ENCODE measurements at places on chromosomes 1 and 21.

- DNase-seq = no peak
These were observed 54.2 kb upstream of the EEIG2 start for GRCh38 chr1:108505763-108506070.

DNA sequence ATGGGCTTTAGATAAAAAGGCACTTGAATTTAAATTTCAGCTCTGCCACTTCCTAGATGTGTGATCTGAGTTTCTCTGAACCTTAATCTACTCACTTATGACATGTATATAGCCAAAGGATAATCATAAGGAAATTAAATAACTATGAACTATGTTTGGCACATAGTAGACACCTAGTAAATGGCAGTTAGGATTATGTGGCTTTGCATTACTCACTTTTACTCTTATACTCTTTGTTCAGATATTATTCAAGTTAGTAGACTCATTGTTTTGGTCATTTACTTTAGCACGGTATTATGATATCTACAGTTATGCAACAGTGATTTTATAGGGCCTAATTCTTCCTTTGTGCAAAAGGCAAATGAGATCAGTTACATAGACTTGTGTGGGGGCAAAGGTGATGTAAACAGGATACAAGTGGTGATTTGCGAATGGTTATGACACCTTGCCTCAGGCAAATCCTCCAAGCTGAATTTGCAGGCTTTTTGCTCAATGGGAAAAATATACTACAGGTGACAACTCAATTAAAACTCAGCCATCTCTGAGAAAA, 297.2 kb upstream of the PBX1 start:
- DNase-seq = no peak

DNA sequence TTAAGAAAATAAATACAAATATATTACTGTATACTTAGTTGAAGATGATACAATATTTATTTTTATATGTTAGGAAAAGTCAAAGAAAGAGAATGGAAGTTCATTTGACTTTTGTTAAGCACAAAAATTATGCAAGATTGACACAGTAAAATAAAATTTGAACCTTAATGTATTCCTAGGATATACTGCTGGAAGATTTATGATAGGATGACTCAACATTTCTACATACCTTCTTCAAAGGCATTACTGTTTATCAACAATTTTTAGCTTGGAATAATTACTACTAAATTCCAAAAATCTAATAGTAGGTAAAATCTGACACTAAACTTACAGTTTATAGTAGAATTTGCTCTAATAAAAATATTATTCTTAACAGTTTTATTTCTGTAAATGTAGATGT, 257.3 kb upstream of the ADAMTS5 start:
- no peak for DNase-seq

DNA sequence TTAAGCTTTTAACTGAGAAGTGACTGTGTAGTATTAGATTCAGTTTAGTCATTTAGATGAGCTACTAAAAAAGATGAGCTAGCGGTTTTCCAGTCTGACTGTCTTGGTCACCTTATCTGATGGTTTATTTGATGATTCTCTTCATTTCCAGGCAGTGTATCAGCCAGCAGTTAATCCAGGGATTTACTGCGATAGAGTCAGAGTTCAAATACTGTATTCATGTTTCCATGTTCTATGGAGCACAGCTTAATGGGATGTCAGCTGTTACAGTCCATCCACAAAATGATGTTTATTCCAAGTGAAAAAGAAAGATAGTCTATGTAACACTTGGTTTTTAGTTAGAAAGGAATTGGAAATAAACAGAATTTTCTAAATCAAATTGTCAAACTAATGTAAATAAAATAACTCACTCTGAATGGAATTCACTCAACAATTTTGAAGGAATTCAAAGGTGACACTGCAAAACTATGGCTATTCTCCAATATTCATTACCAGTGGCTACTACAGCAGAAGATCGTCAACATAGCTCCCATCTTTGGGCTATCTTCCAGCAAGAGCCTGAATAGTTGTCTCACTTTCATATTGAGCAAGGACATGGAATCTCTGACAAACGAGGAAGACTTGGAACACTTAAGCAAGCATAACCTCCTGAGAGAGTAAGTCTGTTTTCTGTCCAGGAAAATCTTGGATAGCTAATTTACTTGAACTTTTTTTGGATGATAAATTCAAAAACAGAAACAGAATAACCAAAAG, 54.6 kb upstream of the DPT start:
- no peak for DNase-seq

- DNase-seq = no peak
These were observed 1.2 kb upstream of the ADAM15 start for GRCh38 chr1:155049651-155050559.

- DNase-seq = no peak
These were observed 3.5 kb downstream of the HDGF start for GRCh38 chr1:156747742-156748669.

DNA sequence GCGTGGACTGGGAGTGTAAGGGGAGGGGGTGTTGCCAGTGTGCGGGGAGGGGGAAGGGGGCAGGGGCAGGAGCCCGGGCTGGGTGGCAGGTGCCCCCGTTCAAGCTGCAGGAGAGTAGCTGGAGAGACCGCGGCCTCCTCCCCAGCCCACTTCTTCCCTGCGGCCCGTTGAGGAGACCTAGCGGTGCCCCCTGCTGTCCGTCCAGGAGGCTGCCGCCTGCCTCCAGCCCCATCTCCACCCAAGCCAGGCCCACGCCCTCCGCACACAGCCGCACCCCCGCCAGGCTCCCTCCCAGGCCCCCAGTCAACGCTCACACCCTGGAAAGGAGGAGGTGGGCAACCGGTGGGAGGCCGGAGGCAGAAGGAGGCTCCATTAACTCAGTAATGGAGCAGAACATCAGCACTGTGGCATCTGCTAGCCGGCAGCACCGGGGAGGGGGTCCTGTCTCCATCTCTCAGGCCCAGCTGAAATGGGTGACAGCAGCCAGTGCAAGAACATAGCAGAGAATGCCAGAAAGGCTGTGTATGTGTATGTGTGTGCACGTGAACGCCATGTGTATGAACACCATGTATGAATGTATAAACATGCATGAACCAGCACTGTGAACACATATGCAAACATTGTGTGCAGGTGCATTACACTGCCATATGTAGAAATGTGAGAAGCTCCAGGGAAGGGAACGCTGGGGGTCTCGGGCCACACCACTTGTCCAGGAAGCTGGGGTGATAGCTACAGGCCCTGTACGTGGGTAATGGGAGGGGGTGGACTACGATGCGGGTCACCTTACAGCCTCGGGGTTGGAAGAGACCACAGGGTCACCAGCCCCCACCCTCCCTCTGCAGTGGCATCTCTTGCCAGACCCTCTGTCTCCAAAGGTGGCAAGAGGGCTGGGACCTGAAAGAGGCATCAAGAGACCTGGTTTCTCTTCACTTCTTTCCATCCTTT, 84.6 kb downstream of the SYT2 start:
- no peak for DNase-seq

DNA sequence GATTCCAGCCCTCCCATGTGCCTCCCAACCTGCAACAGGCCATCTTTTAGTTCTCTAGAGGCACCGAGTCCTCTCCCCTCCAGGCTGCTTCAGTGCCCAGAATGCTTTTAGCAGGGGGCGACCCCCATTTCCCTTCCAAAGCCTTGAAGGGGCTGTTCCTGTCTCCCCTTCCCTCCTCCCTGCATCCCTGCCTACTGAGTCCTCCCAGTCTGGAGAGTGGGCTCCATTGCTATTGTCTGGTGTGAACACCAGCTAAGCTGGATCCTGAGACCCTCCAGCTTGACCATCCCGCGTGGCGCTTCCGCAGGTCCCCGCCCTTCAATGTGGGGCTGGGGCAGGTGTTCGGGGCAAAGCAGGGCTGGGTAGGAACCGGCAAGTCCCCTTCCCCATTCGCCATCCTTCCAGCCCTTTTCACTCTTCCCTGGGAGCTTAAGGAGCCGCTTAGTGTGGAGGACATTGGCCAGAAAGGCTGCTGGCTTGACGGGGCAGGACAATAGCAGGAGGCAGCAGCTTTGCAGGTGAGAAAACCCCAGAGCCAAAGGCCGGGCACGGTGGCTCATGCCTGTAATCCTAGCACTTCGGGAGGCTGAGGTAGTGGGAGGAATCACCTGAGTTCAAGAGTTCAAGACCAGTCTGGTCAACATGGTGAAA, 32.2 kb downstream of the PADI6 start:
- no peak for DNase-seq

DNA sequence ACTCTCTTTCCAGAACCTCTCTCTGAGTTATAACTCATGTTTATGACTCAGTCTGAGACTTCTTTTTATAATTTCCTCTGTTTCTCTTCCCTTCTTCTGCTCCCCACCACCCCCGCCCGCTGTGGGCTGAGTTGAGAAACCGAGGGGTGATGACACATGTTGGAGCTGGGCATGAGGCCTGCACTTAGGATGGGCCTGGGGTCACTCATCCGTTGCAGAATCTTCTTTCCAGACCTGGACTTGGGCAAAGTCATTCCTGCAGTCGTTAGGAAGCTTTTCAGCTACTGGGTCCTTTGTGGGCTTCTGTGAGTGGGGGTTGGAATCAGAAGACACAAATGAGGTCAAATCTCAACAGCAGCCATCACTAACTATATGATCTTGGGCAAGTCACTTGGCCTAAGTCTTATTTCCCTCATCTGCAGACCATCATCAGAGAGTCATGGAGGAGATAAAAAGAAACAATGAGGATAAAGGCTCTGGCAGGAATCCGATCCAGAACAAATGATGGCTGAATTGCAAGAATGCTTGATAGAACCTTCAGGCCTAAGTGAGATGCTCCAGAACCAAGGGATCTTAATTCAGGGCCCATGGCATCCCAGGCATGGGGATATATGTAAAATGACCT, 53.4 kb downstream of the RPS6KA1 start:
- DNase-seq = no peak

Data from SK-N-MC (cell line).